ENCODE measurements at places on chromosomes 4 and X.

GRCh38 chr4:128560754-128561495 lies 248.6 kb upstream of the JADE1 start:
- no peak for DNase-seq

- DNase-seq = no peak
These were observed 52.0 kb downstream of the RASL11B start for GRCh38 chr4:52914051-52914605.

GRCh38 chr4:78557841-78558240 lies 6.3 kb downstream of the ANXA3 start:
- DNase-seq = no peak

GRCh38 chrX:1244164-1245076 lies 24.2 kb upstream of the CSF2RA start:
- no peak for DNase-seq

DNA sequence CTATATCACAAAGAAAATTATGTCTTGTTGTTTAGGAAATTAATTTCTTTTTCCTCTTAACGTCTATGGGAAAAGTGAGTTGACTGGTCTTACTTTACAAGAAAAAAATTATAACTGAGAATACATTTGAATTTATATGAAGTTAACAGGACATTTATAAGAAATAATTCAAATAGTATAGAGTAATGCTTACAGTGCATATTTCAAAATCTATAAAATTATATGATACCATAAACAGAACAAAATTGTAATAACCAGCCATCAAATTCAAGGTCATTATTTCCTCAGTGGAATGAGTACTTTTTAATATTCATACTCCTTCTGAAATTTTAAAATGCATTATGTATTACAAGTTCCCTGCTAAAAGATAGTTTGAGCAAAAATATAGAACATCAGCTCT lies 884.5 kb downstream of the TECRL start:
- no peak for DNase-seq

- DNase-seq = no peak
These were observed 37.7 kb downstream of the NBDY start for GRCh38 chrX:56766554-56767347.

- no peak for DNase-seq
These were observed 5.3 kb upstream of the APELA start for GRCh38 chr4:164871673-164872072.

DNA sequence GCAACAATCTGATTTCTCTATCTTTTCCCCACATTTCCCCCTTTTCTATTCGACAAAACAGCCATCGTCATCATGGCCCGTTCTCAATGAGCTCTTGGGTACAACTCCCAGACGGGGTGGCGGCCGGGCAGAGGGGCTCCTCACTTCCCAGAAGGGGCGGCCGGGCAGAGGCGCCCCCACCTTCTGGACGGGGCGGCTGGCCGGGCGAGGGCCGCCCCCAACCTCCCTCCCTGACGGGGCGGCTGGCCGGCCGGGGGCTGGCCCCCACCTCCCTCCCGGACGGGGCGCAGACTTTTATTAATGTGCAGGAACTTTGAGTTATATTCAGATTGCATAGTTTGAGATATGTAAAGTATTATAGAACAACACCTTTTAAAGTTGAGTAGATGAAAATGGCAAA lies 64.4 kb upstream of the HPGD start:
- no peak for DNase-seq

- no peak for DNase-seq
These were observed 60.4 kb downstream of the PCDH18 start for GRCh38 chr4:137471895-137472294.

DNA sequence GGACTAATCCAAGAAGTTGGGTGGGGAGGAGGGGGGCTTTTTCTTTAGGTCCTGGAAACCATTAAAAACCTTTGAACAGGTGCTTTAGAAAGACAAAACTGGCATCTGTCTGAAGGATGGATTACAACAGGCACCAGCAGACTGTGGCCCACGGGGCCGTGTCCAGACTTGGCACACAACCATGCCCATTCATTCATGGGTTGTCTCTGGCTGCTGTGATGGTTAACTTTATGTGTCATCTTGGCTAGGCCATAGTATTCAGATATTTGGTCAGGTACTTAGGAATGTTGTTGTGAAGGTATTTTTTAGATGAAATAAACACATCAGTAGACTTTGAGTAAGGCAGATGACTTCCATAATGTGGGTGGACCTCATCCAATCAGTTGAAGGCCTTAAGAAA lies 45.5 kb downstream of the TBL1X start:
- DNase-seq = no peak

GRCh38 chr4:183142571-183143550 lies 43.8 kb downstream of the WWC2 start:
- DNase-seq = no peak
